ENCODE measurements at places on chromosomes 12 and 14. TPM values are rescaled to one million over a fixed set of nuclear protein-coding genes. Genes with fewer than 3 reads are reported as not detected.

The CEP170B gene
- total RNA-seq, result 17.8 TPM

The ITGA7 gene
- 6.8 TPM for total RNA-seq

The PPHLN1 gene
- 39.2 TPM for total RNA-seq

The CNTN1 gene
- not detected for total RNA-seq

The CIDEB gene
- total RNA-seq, result 0.18 TPM

The KRT4 gene
- not detected for total RNA-seq

The SSPN gene
- 0.97 TPM for total RNA-seq

The PLEKHD1 gene
- not detected for total RNA-seq

The LHX5 gene
- total RNA-seq, result not detected

The ENDOU gene
- 0.18 TPM for total RNA-seq

The FAIM2 gene
- total RNA-seq, result 21.5 TPM

The MEG3 gene
- total RNA-seq, result 165 TPM

The IFNG-AS1 gene
- total RNA-seq, result not detected

The KRT6C gene
- total RNA-seq, result not detected

The TPPP2 gene
- total RNA-seq, result not detected

The NRIP2 gene
- total RNA-seq, result not detected

The DLK1 gene
- not detected for total RNA-seq

The DEPDC4 gene
- total RNA-seq, result not detected

The TAS2R8 gene
- not detected for total RNA-seq

The CIT gene
- total RNA-seq, result 2.0 TPM

The PIWIL1 gene
- not detected for total RNA-seq

The LGR5 gene
- 0.16 TPM for total RNA-seq

The KCNJ8 gene
- total RNA-seq, result 0.16 TPM

The C14orf132 gene
- total RNA-seq, result 3.7 TPM

The ASB2 gene
- not detected for total RNA-seq

The CCDC197 gene
- not detected for total RNA-seq

The TMEM119 gene
- total RNA-seq, result 1.3 TPM

The TMEM253 gene
- total RNA-seq, result not detected

The NINJ2 gene
- 0.49 TPM for total RNA-seq

The CD63 gene
- total RNA-seq, result 1,164 TPM

Data from cardiac atrium fibroblast (primary cell).